ENCODE measurements at places on chromosomes 16 and 17.

- DNase-seq, result no peak
Observed at GRCh38 chr16:1283996-1284616, 25.3 kb upstream of the UBE2I start.

DNA sequence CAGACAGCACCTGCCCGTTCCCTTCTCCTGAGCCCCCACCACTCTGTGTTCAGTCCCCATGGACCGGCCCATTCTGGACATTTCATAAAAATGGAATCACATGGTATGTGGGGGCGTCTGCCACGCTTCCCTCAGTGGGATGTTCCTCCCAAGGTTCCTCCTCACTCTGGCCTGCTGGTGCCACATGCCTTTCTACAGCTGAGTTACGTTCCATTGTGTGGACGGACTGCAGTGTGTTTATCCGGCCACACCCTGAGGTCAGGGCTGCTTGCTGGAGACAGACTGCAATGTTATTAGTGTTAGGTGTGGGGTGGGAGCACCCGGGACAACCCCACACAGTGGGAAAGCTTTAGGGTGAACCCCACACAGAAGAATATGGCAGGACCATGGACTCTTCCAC lies 5.9 kb upstream of the AATK start:
- DNase-seq, result no peak

GRCh38 chr17:46039592-46040186 lies 40.6 kb downstream of the STH start:
- no peak for DNase-seq

GRCh38 chr16:336269-336668 lies 16.3 kb downstream of the AXIN1 start:
- DNase-seq, result no peak

DNA sequence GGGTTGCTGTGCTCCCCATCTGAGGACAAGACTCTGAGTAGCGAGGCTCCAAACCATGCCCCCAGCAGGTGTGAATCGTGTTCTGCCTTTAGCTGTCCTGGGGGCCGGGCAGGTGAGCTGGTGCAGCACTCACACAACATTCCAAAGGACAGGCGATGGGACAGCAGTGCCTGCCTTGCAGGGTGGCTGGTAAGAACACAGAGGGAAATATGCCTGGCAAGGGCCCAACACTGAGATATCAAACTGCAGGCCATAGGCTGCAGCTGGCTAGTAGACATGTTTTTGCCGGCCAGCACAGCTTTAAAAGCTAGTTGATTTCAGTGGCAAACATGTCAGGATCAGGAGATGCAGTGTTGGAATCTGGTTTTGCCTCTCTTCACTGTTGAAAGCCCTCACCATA lies 23.6 kb downstream of the CLEC16A start:
- DNase-seq, result no peak

All from stimulated activated CD8-positive, alpha-beta memory T cell treated with anti-CD3 and anti-CD28 coated beads, Interleukin-7, amount 100 ng/mL, for 48 hours (primary cell).